ENCODE measurements at places on chromosomes 11 and 22.
A peak's percentile ranks its signal among the peaks of the same experiment; 100 is the strongest.

GRCh38 chr11:72813740-72814285 is 398 bp upstream of the ATG16L2 start:
- no peak for DNase-seq

DNA sequence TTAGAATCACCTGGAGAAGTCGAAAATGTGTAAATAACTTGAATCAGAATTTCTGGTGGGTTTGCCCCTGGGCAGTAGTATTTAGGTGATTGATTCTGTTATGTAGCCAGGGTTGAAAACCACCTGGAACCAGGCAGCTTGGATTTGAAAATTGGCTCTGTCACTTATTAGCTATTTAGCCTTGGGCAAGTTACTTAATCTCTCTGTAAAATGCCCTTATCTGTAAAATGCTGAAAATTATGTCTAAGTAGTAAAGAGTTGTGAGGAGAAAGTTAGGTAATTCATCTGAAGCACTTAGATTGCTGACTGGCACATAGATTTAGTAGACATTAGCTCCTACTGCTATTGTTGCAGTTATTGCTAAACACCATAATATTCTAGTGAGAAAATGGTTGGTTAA is 49.3 kb downstream of the PPME1 start:
- DNase-seq = no peak

- DNase-seq = no peak
Observed at GRCh38 chr22:46465793-46466192, 71.6 kb downstream of the CELSR1 start.

GRCh38 chr11:79437278-79437980 is 3.4 kb downstream of the TENM4 start:
- DNase-seq = no peak

DNA sequence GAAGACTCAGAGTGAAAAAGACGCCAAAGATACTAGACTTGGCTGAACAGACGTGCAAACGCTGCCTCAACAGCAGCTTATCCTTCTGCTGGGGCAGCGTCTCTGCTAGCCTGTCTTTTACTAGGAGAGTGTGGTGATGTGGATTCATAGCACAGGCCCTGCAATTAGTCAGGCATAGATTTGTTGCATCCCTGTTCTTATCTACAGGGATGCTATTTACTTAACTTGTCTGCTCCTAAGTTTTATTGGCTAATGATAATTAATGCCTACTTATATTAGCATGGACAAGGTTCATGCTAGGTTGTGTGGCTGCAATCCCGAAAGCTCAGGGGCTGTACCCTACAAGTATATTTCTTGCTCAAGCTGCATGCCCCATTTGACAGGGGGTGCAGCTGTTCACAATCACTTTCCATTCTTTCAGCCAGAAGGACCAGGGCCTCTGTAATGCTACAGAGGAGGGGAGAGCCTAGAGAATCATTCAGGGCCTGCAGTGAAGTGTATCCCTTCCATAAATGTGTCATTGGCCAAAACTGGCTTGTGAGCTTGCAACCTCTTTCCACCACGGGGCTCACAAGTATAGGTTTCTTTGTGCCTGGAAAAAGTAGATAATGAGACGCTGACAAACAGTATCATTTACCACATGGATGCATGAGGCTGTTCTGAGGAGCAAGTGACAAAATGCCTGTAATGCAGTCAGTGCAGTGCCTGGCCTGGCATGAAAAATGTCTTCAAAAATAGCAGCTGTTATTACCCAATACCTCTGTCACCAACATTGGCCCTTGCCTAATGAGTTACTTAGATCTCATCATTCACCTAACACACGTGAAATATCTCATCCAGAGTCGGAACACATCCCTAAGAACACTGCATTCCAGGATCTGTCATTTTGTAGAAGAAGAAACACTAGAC is 685.8 kb upstream of the API5 start:
- DNase-seq = no peak

GRCh38 chr22:24845041-24845898 is 39.3 kb downstream of the SGSM1 start:
- peak; percentile 22 for DNase-seq

DNA sequence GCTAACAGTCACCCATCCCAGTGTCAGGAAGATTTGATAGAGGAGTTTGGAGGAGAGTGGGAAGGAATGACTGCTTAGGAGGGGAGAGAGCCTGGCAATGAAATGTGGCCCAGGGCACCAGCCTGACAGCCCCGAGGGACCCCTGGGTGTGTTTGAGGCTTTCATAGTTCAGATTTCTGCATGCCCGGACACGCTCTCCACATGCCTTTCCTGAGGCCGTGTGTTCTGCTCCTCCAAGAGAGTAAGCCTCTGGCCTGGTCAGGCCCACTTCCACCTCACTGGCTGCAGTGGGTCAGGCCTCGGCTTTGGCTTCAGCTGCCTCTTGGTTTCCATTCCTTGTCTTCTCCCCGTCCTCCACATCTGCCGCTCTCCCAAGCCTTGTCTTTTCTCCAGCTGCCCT is 78.4 kb downstream of the C22orf31 start:
- DNase-seq = no peak

DNA sequence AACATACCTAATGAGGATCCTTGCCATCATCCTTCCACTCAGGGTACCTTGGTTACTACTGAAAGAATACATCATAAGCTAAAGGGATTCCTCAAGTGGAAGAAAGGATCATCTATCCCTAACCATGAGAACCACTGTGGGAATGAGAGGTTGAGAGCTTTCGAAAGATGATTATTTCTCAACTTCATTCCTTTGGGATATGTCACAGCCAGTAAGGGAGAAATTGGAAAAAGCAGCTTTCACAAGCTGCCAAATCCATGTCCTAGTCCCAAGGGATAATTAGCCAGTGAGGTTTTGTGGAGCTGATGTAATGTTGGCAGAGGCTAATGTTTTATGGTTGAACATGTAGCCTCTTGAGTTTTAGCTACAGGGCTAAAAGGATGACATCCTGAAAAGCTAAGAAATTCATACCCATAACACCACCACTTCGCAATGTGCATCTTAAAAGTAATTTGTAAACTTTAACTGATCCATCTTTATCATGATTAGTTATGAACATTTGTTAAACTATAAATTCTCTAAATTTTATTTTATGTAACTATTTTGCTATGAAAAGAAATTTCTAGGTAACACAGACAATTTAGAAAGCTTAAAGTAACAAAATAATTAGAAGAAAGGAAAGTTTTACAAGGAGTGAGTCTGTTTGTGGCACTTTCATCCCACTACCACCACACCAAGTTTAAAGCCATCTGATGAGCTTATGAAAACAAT is 123.9 kb downstream of the MRTFA start:
- DNase-seq = no peak

- no peak for DNase-seq
Observed at GRCh38 chr11:7706377-7706776, at the start of gene OVCH2. TSS of gene OVCH2 (minus strand) at chr11:7706477. CDS start at chr11:7706394, 83 bp downstream.

DNA sequence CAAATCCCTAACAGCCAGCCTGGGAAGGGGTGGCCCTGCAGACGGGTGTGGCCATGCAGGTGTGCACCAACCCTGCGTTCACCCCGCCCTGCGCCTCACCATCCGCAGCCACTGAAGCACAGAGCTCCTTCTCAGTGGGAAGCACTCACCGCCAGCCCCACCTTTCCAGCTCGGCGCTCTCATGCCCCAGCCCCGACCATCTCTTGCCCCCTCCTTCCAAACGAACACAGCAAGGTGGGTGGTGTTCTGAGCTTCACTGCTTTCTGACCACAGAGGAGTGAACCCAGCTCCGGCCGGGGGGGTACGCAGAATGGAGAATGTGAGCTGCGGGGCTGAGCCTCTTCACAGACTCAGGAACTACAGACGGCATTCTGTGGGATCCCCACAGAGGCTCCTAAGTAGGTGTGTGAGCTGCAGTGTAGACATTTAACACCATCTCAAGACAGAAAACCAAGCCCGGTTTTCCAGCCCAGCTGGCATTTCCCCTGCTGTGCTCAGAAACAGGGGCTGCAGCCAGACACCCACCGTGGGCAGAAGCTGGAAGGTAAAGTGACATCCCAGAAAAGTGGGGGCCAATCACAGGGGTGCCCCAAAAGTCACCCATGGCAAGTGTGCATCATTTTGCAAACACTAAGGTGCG is 88.4 kb upstream of the RTL6 start:
- DNase-seq = no peak

DNA sequence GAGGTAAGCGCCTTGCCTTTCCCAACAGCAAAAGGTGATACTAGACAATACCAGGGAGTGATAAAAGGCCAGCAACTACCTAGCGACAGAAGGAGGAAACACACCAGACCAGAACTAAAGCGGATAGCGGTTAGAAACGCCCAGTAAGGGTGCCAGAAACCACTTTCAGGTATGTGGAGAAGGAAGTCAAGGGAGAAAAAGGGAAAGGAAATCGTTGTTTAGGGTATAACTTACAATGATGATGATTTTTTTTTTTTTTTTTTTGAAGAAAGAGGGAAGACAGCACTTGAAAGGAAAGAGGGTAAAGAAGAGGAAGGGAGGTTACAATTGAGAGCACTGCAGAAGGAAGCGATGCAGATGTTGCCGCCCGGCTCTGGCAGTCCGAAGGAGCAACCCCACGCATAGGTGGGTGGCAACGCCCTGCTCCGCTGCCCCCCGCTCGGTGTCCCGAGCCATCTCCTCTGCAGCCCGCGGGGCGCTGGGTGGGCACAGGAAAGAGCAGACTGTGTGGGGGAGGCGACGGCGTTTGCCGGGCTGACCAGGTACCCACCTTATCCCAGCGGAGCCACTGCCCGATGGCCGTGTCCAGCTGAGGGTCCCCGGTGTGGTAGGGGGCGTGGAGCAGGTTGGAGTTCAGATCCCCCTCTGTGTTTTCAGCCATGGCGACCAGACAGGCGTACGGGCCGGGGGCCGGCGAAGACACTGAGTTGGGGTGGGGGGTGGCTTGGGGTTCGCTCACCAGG is 561 bp downstream of the PGM2L1 start:
- DNase-seq = peak; percentile 66

DNA sequence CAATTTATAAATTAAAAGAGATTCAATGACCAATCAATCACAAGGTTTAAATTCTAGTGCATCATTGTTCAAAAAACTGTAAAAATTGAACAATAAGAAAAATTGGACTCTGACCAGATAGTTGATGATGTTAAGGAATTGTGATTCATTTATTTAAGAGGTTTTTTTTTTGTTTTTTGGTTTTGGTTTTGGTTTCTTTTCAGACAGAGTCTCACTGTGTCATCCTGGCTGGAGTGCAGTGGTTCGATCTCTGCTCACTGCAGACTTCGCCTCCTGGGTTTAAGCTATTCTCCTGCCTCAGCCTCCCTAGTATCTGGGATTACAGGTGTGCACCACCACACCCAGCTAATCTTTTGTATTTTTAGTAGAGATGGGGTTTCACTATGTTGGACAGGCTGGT is 17.1 kb upstream of the EIF3M start:
- DNase-seq = no peak

DNA sequence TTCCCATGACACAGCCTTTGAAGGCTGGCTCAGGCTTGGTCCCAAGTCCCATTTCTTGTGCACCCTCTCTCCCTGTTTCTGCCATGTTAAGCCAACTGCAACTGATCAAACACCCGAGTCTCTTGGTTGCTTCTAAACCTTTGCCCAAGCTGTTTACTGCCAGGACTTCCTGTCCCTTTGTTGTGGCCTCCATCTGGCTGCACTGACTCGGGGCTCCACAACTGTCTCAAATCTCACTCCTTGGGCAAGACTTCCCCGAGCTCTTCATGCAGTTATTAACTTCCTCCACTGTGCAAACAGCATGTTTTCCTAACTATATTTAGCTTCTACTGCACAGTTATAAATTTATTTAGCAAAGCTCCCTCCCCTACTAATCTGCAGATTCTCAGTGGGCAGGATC is 4.3 kb downstream of the VPREB1 start:
- peak; percentile 4 for DNase-seq

DNA sequence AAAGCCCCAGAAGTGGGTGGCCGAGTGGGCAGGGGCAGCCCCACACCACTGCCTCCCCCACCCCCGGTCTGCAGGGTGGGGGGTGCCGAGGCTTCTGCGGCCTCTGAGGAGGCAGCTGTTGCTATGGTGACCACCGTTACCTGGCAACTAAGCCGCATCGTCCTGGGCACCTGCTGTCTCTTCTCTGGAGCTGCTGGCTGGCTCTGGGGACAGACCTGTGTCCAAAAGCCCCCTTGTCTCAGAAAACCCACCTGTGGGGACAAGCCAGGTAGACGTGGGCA is 79.9 kb upstream of the PRR5 start:
- DNase-seq = peak; percentile 62

GRCh38 chr22:38266120-38266519 is 6.7 kb downstream of the TMEM184B start:
- no peak for DNase-seq

GRCh38 chr11:121932646-121933185 is 183.3 kb downstream of the BLID start:
- DNase-seq = no peak

DNA sequence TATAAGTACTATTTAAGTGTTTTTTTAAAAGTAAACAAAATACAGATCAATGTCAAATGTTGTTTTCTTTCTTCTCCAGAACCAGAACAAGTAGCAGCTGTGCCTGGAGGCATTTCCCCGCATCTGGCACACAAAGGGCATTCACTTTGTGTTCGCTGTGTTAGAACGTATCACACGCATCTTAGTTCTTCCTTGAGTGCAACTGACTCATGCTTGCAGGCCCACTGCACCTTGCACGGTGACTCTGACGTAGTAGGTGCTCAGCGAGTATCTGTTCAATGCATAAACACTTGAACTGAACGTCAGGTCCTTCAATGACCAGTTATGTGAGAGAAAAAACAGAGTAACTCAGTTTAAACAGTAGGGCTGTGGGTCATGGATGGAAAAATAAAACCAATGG is 3.5 kb downstream of the IFT27 start:
- no peak for DNase-seq

GRCh38 chr11:33931067-33931466 is 39.2 kb upstream of the LMO2 start:
- no peak for DNase-seq

- DNase-seq = no peak
Observed at GRCh38 chr11:40118780-40119179, 1340.7 kb downstream of the LRRC4C start.

DNA sequence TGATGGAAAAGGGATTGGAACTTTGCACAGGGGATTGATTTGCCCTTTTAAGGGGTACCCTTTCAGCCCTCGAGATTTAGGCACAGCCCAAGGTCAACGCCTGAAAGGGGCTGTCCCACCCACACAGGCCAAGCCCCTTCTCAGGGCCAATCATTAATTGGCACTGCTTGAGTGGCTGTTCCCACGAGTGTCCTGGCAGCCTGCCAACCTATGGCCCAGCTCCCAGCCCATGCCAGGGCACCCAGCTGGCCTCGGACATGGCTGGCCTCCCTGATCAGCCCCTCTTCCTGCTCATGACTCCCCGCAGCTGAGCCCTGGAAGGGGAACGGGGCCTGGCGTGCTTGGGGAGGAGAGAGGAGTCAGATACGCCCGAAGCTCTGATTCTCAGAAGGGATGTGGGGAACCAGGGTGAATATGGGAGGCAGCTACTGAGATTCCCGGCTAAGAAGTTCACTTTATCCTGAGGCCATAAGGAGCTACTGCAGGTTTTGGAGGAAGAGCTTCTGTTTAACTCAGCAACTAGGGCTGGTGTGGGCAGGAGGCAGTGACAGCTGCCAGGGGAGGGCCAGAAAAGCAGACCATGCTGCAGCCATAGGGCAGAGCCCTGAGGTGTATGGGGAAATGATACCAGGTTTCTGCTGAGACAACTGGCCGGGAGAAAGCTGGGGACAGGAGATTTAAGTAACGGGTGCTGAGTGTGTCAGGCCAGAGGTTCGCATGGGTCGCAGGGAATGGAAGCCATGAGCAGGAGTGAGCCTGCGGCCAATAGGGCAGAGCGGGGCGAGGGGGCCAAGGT is 30.0 kb downstream of the WNT7B start:
- DNase-seq = no peak
